NCI-H1417 (cell line): ENCODE measurements at places on chromosomes 11 and 22.

GRCh38 chr11:57426439-57426928, 437 bp downstream of the SLC43A3 start:
- DNase-seq, result peak; percentile 53

DNA sequence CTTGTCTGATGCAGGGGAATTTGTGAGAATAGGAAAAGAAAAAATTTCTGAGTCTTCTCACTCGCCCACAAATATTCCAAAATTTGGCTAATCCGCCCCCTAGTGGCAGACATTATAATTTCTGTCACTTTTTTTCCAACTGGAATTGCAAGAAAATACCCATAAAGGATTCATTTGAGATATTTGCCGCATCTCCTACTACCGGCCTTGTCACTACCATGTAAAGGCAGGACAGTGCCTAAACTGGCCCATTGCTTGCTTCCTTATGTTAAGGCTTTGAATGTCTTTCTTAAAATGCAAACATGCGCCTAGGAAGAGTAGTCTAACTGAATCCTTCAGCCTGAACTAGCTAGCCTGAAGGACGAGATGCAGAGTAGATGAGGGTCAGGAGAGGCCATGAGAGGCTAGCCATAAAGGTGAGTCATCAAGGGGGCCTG, 9.3 kb upstream of the CEP295 start:
- DNase-seq, result peak; percentile 74

GRCh38 chr11:88454881-88455280, 117.3 kb upstream of the CTSC start:
- DNase-seq, result no peak

DNA sequence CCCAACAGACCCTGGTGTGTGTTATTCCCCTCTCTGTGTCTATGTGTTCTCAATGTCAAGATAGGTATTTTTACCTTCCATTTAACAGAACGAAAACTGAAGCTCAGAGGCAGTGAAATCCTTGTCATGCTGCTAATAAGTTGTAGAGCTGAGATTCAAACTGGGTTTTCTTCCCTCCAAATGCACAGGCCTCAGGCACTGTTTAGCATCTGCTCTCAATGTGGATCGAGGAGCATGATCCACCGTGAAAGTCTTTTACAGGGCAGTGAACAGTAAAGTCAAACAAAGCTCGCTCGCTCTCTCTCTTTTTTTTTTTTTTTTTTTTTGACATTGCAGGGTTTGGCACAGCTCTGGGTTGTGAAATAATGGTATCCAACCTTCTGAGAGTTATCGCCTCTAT, 401.0 kb upstream of the SYN3 start:
- DNase-seq, result no peak

- no peak for DNase-seq
Measured at GRCh38 chr11:8834379-8834778, 76.6 kb upstream of the AKIP1 start.

GRCh38 chr11:78576549-78577097, 2.0 kb upstream of the NARS2 start:
- peak; percentile 73 for DNase-seq

DNA sequence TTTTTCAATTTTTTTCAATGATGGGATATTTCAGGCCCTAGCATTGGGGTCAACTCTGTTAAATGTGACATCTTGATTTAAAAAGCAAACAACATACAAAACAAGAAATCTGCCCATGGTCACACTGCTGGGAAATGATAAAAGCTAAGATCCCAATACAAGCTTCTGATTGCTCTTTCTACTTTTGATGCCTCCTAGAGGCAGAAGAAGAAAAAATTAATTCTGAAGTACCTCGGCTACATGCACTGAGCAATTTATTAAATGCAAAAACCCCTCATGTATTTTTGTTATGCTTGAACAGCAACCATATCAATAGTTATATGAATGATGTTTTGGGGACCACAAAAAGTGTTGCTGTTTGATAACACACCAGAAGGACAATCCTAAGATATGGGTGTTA, 342.1 kb upstream of the NARS2 start:
- DNase-seq, result no peak

- no peak for DNase-seq
Measured at GRCh38 chr11:129236850-129237249, 44.7 kb upstream of the ARHGAP32 start.

GRCh38 chr11:106624377-106624776, 393.9 kb downstream of the GUCY1A2 start:
- DNase-seq, result peak; percentile 6

- DNase-seq, result no peak
Measured at GRCh38 chr11:77073328-77074001, 6.7 kb downstream of the CAPN5 start.

DNA sequence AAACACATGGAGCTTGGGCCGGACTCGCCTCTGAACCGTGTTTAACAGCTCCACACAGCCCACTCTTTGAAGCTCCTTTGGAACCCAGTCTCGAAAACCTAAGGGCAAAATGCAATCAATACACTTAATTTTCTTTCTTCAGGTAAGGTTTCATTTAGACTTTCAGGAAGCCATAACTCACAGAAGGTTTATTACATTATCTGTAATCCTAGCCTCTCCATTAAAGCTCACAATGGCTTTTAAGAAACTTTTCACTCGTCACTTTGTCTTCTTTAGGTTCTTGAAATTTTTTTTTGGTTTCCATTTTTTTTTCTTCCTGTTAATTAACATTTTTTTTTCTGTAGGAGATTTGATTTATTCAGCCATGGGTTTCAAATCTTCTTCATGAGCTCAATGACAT, 91.3 kb downstream of the ARL14EP start:
- DNase-seq, result no peak

GRCh38 chr22:50160947-50161346, 9.6 kb upstream of the PANX2 start:
- no peak for DNase-seq
